ENCODE measurements at places on chromosomes 7 and 10.

DNA sequence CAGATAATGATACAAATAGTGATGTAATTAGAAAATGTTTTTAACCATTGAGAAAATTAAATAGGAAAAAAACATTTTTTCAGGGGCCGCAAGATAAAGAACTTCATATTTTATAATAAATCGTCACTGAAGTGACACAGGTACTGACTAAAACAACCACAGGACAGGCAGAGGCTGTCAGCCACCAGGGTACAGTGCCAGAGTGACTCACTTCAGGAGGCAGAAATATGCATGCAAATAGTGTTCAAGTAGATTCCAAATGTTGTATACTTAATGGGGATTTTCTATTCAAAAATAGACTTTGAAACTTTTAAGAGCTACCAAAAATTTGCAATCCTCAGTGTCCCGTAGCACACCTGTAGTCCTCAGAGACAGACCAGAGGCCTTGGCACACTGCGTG, 68.6 kb downstream of the FRMPD2 start:
- DNase-seq: no peak

GRCh38 chr7:78346827-78347226, 548.3 kb downstream of the PHTF2 start:
- DNase-seq: no peak

GRCh38 chr7:25720427-25720826, 431.6 kb upstream of the NFE2L3 start:
- DNase-seq: no peak

DNA sequence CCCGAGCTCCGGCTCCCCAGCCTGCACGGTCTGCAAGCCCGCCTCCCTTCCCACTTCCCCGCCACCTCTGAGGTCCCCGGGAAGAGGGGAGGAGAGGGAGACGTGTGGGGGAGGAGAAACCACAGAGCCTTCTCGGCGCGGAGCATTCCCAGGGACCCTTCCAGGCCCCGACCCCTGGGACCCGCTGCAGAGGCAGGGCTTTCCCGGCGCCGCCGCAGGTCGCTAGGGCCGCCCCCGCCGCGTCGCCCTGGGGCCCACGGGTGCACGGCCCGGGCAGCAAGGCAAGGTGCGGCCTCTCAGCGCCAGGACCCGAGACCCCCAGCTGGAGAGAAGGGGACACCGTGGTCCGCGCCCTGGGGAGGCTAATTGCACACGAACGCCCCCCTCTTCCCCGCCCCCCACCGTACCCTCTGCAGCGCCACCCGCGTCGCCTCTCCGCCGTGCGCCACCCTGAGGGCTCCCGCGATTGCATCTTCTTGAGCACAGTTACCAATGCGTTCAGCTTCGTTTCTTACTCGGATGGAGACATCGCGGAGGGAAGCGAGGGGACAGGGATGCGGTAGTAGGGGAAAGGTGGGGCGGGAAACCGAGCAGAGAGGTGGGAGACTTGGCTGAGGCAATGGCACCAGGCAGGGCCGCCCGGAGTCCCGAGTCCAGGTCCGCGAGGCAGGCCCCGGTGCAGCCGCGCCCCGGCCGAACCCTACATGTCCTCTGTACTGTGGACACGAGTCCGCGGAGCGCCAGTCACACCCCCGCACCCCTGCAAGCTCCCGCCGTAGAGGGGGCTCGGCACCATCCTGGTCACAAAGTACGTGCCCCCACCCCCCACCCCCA, 28.9 kb downstream of the SKIDA1 start:
- DNase-seq: peak; percentile 56

GRCh38 chr7:101399759-101400158, 37.1 kb downstream of the COL26A1 start:
- DNase-seq: no peak

GRCh38 chr7:42742318-42742717, 169.6 kb downstream of the C7orf25 start:
- no peak for DNase-seq

- no peak for DNase-seq
Measured at GRCh38 chr7:137546671-137547070, 203.1 kb upstream of the PTN start.

GRCh38 chr7:2036786-2037185, 196.0 kb downstream of the MAD1L1 start:
- DNase-seq: no peak

GRCh38 chr7:19322002-19322401, 176.8 kb upstream of the FERD3L start:
- DNase-seq: no peak

DNA sequence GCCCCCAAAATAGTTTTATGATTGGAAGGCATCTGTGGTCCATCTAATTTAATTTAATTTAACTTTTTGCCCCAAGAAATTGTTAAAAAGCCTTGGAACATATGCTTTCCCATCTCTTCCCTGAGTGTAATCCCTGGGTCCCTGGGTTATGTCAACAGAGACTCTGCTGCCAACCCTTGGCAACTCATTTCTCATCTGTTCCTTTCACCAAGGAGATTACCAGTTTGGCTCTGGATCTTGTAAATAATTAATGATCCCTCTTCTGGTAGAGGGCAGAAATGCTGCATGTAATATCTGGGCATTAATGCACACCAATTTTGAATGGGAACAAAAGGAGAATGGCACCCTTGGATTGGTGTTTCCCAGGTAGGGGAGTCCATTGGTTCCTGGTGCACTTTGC, 514.2 kb downstream of the CCSER2 start:
- no peak for DNase-seq

DNA sequence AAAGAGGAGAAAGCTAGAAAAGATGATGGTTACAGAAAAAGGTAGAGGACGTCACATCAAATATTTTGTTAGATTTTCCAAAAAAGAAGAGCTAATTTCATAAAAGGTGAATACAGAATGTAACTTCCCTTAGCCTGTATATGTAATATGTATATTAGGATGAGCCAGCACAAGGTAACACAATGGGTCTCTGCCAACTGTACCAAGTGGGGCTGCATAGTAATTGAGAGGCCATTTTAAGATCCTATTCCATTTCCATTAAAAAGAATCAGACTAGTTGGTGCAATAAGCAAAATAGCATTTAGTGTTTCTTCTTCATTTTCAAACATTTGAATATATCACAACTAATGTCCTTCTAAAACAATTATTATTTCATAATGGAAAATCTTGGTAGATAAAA, 134.6 kb downstream of the SEMA3A start:
- no peak for DNase-seq

- DNase-seq: no peak
Measured at GRCh38 chr10:67776371-67776770, 61.6 kb downstream of the DNAJC12 start.

- no peak for DNase-seq
Measured at GRCh38 chr7:152924238-152924637, 164.7 kb downstream of the ACTR3B start.

- no peak for DNase-seq
Measured at GRCh38 chr7:94877731-94878670, 29.4 kb upstream of the PPP1R9A start.

DNA sequence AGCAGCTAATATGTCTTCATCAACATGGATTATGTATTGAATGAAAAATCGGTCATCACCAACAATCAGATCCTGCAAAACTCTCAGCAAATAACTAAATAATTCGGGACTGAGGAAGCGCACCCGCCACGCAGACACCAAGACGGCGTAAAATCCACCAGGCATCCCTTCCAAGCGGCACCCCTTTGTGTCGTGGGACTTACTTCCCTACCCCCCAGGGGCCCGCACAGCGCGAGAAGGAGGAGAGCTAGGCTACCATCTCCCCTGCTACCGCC, 721 bp downstream of the ARL3 start:
- DNase-seq: no peak

DNA sequence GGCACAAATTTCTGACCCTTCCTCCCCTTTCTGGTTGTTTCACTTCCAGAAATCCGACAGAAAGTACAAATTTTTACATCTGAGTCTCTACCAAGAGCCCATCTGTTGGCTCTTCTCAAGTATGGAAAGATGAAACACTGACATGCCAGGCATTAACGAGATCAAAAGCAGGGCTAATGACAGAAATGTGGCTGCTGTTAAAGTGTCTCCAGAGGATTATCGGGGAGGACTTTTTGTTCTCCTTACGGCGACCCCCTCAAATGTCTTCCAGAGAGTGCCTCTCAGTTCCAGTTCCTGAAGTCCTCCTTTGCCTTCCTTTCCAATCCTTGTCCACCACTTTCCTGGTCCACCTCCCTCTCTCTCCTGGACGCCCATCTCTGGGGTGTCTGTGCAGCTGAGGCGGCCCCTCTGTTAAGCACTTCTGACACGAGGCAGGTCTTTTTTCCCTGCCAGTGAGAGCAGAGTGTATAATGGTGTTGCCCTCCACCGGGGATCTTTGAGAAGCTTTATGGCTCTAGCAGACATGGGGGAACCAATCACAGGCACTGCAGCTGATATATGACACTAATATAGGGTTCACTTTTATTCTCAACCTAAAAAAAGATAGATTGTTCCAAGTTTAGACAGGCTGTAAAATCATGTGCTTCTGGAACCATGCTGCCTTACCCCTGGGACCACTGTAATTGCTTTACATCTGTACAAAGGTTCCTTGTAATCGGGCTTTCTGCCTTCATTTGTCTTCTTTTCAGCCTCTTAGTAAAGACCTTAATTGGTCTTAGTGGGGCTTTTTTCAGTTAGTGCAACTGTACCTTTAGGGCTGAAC, 757.1 kb downstream of the AUTS2 start:
- no peak for DNase-seq

GRCh38 chr7:68078157-68078710, 1081.6 kb downstream of the TYW1 start:
- DNase-seq: no peak

DNA sequence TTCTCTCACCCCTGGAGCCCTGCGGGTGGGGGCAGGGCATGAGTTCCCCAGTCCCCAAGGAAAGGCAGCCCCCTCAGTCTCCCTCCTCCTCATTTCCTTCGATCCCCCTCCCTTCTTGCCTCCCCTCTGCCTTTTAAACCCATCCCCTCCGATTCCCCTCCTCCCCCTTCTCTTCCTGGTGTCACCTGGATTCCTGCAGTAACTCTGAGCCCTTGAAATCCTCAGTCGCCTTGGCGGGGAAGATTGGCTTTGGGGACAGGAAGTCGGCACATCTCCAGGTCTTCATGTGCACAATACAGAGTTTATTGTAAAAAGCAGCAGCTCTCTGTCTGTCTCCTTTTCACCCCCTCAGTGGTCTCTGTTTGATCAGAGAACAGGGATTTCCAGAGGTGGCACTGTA, 1.3 kb upstream of the MUC12 start:
- no peak for DNase-seq

- DNase-seq: no peak
Measured at GRCh38 chr7:30436518-30436917, 42.1 kb downstream of the NOD1 start.

- DNase-seq: no peak
Measured at GRCh38 chr7:15874774-15875173, 188.3 kb upstream of the MEOX2 start.

- DNase-seq: no peak
Measured at GRCh38 chr10:19817231-19817933, 1.1 kb downstream of the PLXDC2 start.

- peak; percentile 3 for DNase-seq
Measured at GRCh38 chr10:48574322-48574796, 30.5 kb downstream of the ARHGAP22 start.

Measured in CD4-positive, alpha-beta T cell treated with Interferon alpha-2 for 1 hour (primary cell).